ENCODE measurements at places on chromosomes 5 and 9. TPM values are rescaled to one million over a fixed set of nuclear protein-coding genes. Genes with fewer than 3 reads are reported as not detected.
A peak's percentile ranks its signal among the peaks of the same experiment; 100 is the strongest.

GRCh38 chr9:18109675-18110074 is 364.3 kb upstream of the ADAMTSL1 start:
- no peak for DNase-seq

DNA sequence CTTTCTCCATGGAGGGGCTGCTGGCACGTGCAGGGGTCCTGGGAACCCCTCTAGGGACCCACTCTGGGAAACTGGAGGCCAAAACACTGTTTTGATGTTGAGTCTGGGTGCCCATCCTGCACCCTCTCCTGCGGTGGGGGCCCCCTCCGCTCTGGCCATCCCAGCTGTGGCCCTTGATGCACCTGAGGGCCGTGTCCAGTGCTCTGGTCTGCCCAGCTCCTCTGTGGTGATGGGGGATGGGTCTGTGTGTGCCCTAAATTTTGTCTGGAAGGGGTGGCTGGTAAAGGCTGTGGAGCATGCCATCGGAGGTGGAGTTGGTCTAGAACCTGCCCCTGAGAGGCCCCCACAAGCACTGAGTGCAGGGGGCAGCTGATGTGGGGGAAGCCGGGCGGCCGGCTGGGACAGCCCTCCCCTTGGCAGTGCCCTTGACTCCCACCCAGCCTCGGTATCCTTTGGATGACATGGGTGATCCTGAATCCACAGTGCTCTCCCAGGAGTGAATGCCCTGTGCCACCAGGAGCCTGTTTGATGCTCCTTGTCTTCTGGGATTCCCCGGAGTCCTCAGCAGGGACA is 26.3 kb downstream of the AHRR start:
- no peak for DNase-seq

GRCh38 chr5:142819292-142819691 is 49.1 kb downstream of the ARHGAP26 start:
- no peak for DNase-seq

- DNase-seq: peak; percentile 80
Observed at GRCh38 chr5:181181650-181182565, 23.1 kb downstream of the TRIM7 start.

DNA sequence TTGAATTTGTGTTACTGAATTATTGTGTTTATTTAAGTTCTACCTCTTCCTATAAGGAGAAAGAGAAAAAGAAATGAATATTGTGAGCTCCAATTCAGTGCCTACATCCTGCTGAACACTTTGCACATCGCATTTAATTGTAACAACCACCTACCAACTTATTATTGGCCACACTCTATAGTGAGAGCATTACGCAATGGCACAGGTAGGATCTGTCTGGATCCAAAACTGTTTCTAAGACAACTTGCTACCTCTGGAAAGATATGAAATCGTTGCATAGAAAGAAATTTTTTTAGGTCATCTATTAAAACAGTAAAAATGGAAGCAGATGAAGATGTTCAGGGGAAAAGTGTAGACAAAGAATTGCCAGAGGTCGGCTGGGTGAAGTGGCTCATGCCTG is 227.2 kb upstream of the SNX2 start:
- DNase-seq: no peak

DNA sequence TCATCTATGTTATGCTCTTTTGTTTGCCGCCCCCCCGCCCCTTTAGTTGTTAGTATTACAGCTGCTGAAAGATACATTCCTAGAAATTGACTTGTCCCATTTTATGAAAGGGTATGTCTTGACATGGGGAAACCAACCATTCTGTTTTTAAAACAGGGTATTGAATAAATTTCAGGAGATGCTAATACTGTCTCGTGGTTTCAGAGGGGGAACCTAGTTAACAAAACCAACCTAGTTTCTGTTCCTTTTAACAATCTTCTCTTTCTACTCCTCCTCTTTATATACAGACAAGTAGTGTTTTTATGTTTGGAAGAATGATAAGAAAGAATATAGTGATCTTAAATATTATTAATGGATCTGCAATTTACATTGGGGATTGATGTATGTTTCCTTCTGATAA is 3.5 kb downstream of the PIP5K1B start:
- no peak for DNase-seq

DNA sequence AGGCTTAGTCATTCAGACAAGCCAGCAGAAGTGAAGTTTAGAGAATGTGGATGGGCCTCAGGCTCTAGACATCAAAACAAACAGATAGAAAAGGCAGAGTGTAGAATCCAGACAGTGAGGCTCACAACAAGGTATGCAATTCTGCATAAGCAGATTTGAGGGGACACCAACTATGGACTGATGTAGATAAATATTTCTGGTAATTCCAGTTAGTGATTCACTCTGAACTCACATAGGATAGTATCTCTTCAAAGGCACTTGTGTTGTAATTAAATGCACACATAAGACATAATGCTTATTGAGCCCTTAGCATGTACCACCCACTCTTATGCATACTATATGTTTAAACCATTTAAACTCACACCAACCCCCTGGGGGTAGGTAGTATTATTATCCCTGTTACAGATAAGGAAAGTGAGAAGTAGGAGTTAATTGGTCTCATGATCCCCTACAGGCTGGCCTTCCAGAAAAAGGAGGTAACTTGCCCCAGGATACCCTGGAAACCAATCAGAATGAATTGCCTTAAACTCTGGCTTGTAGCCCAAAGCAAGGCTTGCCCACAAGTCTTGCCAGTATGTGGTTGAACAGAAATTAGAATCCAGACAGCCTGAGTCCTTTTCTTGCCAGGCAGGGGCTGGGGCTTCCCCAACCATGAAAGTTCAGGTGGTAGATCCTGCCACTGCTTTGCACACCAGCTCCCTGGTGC is 39.5 kb upstream of the HSPB3 start:
- DNase-seq: no peak

- DNase-seq: no peak
Observed at GRCh38 chr5:6195711-6196358, 182.5 kb downstream of the MED10 start.

DNA sequence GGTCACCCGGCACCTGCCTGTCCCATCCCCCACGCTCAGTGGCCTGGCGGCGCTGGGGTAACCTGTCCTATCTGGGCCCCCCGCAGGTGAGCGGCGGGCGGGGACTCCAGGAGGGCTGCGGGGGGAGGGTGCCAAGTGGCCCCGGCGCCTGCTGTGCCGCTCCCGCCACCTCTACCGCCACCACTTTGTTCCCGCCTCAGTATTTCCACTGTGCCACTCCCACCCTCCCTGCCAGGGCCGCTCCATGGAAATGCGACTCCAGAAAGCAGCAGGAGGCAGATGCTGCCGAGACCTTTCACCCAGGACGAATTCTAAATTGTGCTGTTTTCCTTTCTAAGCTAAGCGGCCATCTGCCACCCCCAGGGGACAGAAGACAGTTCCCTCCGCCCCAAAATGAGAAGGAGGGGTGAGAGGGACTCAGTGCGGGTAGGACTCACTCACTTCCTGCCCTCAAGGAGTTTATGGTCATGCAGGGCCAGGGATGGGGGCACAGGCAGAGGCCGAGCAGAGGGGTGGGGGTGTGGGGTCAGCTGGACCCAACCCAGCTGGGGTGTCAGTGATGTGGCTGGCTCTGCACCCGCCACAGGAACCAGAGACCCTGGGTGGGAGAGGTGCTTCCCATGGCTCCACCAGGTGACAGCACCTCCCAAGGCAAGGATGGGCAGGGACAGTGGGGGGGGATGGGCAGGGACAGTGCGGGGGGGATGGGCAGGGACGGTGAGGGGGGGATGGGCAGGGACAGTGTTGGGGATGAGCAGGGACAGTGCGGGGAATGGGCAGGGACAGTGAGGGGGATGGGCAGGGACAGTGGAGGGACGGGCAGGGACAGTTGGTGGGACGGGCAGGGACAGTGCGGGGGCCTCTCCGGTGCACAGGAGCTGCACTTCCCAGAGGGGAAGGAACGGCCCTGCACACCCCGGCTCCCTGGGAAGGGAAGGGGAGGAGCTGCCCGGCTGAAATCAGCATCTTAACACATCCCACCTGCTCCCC is 17.8 kb downstream of the NOTCH1 start:
- DNase-seq: no peak

GRCh38 chr9:121278477-121279261 is 10.7 kb downstream of the GSN start:
- DNase-seq: peak; percentile 70

DNA sequence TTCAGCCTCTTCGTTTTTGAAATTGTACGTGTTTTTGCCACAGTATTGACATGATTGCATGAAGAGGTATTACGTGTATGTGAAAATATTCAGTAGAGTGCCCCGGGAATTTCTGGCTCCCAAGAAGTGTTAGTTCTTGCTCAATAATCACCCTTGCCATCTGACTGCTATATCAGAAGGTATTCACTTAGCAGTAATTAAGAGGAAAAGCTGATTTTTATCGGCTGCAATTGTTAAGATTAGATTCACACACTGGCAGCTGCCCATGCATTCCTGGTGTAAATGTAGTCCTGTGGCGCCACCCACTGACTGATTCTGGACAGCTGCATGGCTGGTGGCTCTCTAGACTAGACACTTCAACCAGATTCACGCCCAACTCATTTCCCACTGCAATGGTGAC is 440.1 kb upstream of the ADAMTS16 start:
- DNase-seq: peak; percentile 48

DNA sequence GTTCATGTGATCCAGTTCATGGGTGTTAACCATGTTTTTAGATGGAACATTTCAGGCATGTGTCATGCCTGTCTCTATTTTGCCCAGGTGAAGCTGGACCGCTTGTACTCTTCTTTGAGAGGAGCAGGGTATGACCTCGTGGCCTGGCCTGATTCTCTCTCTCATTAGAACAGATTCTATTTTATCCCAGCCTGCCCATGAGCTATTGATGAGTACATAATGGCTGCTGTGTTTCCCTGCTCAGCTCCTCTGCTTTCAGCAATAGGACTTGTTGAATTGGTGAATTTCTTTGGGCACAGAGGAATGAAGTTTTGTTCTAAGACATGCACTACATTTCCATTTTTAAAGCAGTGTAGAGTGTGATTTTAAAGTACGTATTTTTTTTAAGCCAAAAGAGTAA is 86.2 kb downstream of the HACD4 start:
- no peak for DNase-seq

- DNase-seq: no peak
Observed at GRCh38 chr9:70111641-70112236, 68.1 kb downstream of the MAMDC2 start.

DNA sequence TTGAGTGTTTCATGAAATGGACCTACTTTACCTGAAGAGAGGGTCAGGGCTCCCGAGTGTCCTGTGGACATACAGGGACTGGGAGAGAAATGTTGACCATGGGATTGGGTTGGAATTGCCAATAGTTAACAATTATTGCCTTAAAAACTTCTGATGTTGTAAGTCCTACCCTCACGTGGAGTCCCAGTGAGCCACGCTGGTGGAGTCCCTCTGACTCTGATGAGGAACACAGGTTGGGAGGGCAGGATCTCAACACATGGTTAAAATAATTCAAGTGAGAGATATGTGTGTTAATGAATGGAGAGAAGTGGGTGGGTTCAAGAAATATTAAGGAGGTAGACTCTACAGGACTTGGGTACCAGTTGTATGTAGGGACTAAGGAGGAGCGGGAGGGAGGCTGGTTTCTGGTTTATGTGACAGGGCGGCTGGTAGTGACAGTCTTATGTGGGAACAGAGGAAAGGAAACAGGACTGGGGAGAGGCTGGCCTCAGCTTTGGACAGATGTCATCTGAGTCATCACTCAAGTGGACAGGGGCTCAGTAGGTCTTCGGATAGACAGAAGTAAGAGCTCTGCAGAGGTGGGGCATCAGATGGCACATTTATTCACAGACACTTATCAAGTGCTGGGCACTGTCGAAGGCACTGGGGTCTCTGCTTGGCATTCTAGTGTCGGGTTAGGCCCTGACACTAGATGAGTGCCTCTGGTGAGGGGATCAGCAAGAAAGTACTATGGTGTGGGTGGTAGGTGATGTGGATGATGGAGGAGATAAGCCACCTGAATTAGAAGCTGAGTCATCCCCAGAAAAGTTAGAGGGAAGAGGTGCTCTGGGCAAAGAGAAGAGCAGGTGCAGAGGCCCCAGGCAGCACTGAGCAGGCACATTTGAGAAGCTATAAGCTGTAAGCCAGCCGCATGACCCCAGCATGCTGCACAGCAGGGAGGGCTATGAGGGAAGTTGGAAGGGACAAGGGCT is 27.2 kb downstream of the MAML1 start:
- no peak for DNase-seq

GRCh38 chr5:167460449-167461020 is 830.9 kb upstream of the WWC1 start:
- no peak for DNase-seq

DNA sequence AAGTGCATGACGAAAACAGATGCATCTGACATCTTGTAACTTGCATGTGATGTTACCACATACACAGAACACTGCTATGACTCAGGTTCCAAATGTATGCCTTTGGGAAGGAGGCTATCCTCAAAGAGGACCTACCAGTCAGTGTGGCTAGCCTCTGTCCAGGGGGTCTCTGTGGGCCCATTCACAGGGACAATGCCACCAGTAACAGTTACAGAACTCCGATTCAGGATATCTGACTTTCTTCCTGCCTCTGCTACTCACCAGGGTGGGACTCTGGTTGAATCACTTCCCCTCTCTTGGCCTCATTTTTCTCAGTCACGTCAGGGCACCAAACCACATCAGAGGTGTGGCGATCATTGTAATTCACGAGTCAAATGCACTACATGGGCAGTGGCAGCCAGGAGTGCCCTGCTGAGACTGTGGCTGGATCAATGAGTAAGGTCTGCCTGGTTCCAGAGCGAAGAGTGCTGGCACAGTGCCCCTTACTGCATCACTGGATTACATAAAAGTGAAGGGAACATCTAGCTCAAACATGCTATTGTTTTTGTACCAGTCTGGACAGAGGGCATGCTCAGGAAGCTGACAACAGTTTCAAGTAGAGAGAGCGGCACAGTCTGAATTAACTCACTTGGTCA is 13.2 kb downstream of the ATOX1 start:
- DNase-seq: peak; percentile 56

GRCh38 chr9:108743901-108744371 is 111.8 kb downstream of the ACTL7B start:
- no peak for DNase-seq

DNA sequence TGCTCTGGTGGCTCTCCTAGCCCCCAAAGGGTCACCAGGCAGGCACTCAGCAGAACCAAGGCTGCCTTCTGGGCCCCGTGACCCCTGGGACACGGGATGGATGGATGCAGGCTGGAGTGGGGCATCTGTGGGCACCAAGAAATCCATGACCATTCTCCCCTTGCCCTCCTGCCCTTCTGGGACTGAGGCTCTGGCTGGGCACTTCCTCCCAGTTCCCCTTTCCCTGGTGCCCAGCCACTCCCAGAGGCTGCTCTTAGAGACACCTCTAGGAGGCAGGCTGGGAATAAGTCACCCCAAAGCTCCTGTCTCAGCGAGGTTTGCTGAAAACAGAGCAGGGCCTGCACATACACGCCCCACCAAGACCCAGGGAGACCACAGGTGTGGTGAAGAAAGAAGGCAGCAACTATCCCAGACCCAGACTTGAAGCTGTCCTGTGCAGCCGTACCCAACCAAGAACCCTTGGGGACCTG is 943 bp downstream of the STING1 start:
- DNase-seq: no peak

- DNase-seq: no peak
Observed at GRCh38 chr9:89647366-89648128, 42.7 kb downstream of the GADD45G start.

The LSM11 gene
- total RNA-seq: 4.9 TPM

The INSL4 gene
- 3.3 TPM for total RNA-seq

The PAEP gene
- total RNA-seq: 2.9 TPM

The SOWAHA gene
- total RNA-seq: not detected

The PDZD2 gene
- total RNA-seq: not detected

The DAPK1 gene
- 0.25 TPM for total RNA-seq

Measured in NCI-H460 (cell line).